GM13976 (cell line): ENCODE measurements at places on chromosomes 6 and 20.

GRCh38 chr6:122809001-122809400 lies 19.9 kb downstream of the SMPDL3A start:
- no peak for DNase-seq

DNA sequence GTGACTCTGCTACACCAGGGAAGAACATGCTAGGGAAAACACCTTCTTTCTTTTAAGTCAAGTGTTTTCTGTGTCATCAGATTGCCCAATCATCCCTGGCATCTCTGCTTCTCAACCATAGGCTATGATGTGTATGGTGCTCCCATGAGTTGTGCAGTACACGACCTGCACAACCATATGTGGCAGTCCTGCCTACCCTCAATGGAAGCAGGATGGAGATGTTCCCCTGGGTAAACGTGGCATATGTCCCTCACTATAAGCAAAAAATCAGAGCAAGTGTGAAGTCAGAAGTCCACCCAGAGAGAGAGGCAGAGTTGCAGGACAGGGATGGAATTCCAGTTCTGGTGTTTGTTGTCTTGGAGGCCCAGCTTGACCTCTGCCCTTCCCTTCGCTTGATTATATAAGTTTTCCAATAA lies 10.3 kb upstream of the SNHG17 start:
- no peak for DNase-seq

DNA sequence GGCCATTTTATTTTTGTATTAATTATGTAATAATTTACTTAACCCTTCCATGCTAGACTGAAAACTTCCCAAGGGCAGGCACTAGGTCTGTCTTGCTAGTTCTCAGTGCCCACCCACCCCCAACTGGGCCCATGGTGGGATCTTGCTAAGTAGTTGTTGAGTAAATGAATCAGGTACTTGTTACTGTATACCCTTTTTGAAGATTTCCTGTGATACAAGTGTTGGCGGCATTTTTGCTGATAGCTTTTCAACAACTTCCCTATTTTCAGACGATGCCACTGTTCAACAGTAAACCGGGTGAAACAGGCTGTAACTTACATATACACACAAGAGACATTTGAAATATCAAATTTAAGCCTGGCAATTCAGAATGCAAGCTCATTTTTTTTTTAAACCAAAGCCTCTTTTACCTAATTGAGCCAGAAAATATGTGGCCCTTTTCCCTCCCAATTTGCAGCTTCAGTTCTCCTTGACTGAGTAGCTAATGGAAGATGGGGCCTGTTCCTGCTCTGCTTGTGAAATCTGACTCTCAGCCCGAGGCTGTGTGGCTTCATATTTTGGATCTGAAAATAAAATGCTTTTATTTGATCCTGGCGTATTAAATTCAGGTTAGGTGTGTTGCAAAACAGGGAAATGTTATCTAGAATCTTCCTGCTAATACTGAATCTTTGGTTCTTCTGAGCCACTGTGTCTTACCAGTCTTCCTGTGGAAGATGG lies 288.3 kb downstream of the NRN1 start:
- no peak for DNase-seq

DNA sequence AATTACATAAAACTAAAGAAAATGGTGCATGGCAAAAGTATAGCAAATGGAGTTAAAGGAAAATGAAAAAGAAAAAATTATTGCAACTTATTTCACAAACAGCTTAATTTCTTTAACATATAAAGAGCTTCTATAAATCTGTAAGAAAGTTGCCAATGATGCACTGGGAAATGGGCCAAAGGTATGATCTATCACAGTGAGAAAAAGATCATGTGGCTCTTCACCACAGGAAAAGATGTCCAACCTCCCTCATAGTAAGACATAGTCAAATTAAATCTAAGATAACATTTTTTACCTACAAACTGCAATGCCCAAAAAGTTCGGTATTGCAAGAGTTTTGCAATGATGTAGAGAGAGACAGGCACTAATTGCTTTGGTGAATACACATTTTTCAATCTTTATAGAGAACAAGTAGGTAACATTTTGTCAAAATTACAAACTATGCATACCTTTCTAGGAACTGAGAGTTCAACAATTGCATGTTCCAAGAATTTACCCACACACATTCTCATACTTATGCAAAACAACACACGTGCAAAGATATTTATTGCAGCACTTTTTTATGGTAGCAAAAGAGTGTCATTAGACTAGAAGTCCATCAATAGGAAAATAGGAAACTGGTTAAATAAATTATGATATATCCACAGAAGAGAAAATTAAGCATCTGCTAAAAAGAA lies 372.6 kb downstream of the QKI start:
- no peak for DNase-seq
